Kidney (tissue), 22 donors: ENCODE measurements at places on chromosomes 2 and 18. TPM values are rescaled to one million over a fixed set of nuclear protein-coding genes. Genes with fewer than 3 reads are reported as not detected.

LIPG gene
- 50.9 TPM for total RNA-seq

NAB1 gene
- 45.0 TPM for total RNA-seq

DLX1 gene
- total RNA-seq: not detected

SH2D6 gene
- 0.98 TPM for total RNA-seq

- no peaks in the 10 kb centered on the region for H3K4me1 ChIP-seq
- H3K4me3 ChIP-seq: no peak overlapping the region
- no peak overlapping the region for H3K27ac ChIP-seq
- DNase-seq: no peak
These were observed 139.9 kb upstream of the PID1 start for GRCh38 chr2:229410946-229411345.

- H3K4me1 ChIP-seq: no peaks in the 10 kb centered on the region
- peaks cover 5% of the 10 kb centered on the region for H3K27me3 ChIP-seq
These were observed 188.0 kb upstream of the TCF4 start for GRCh38 chr18:55775972-55776371.
